SHP77 treated with DMSO at 0.1 percent for 48 hours (cell line): ENCODE measurements at places on chromosomes 13 and 19.

DNA sequence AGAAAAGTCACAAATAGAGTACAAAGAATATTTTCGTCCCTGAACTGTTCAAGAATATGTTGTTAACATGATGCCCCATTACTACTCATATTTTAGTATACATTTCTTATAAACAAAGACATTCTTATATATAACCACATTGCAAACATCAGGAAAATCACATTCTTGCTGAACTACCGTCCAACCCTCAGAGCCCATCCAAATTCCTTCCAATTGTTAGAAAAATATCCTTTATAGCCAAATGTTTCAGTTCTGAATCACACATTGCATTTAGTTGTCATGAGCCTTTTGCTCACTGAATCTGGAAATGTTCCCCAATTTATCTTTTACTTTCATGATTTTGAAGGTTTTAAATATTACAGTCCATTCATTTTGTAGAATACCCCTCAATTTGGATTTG is 467.8 kb upstream of the ARGLU1 start:
- no peak for DNase-seq

- DNase-seq, result no peak
These were observed 12.7 kb upstream of the GAS6 start for GRCh38 chr13:113876346-113877148.

DNA sequence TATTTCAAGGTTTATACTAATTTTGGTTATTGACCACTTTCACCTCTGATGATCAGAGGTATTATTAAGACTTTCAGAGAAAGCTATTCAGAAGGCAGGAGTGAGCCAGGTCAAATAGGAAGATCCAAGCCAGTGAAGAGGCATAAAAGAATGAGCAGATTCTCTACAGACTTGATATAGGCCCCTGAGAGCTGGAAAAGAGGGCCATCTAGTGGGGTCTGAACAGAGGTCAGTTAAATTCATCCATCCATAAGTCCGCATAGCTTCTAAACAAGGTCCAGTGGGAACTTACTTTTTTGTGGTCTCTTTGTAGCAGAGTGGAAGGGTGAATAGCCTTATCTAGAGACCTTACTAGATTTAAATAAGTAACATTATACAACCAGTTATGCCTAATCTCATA is 126.6 kb upstream of the UFM1 start:
- DNase-seq, result peak; percentile 64

DNA sequence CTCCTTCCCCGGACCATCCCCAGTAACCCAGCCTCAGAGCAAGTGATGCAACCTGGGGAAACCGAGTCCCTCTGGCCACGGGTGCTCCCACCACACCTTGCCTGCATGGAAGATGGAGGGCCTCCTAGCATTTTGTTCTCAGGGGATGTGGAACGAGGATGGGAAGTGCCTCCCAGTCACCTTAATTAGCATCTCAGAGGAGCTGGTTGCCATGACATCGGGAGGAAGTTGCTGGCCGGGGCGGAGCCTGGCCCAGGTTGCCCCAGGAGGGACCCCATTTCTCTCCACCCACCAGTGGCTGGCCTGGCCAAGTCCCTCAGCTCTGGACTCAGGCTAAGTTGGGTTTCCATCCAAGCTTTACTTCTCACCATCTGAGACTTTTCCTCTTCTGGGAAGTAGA is 24.1 kb upstream of the PTPRS start:
- DNase-seq, result no peak

GRCh38 chr13:27573265-27573664 is 47.1 kb downstream of the LNX2 start:
- DNase-seq, result no peak

DNA sequence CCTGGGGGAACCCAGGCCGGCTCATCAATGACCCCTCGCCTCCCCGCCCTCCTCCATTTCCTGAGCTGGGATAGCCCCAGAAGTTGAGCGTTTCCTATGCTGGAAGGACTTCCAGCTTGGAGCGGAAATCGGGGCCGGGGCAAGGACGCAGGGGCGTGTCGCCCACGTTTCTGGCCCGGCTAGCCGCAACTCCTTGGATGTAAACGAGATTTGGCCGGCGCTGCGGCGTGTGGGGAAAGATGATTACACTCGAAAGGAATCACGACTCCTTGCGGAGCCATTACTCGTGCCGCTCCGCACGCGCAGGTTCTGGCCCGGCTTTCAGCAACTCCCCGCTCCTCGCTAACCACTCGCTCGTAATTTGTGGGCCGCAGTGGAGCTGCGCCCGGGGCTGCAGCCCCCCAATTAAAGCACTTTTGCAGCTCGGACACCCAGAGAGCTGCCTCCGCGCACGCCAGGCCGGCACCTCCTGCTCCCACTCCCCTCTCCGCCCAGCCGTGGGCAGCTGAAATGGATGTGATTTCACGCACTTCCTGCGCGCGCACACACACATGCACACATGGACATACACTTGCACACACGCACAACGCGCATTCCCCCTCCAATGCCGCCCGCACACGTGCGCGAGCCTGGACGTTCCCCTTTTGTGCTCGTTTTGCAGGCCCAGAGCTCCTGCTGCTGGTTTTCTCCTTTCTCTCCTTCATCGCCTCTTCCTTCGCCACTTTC is 15.7 kb downstream of the ZIC5 start:
- no peak for DNase-seq

- DNase-seq, result no peak
These were observed 277.0 kb upstream of the PCDH20 start for GRCh38 chr13:61692691-61693090.

DNA sequence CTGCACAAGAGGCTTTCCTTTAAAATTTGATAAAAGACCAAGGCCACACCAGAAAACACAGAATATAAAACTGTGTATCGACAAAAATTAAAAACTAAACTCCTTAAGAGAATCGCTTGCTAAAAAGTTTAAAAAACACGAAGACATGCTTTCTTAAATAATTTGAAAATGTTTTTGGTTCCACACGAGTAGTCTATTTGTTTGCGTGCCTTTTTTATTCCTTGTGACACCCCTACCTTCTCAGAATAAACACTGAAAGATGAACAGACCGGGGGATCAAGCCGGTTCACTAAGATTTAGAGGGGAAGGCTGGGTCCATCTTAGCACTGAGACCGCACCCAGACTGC is 256.4 kb upstream of the STARD13 start:
- DNase-seq, result no peak

GRCh38 chr13:99040536-99041131 is 62.8 kb upstream of the DOCK9 start:
- no peak for DNase-seq

DNA sequence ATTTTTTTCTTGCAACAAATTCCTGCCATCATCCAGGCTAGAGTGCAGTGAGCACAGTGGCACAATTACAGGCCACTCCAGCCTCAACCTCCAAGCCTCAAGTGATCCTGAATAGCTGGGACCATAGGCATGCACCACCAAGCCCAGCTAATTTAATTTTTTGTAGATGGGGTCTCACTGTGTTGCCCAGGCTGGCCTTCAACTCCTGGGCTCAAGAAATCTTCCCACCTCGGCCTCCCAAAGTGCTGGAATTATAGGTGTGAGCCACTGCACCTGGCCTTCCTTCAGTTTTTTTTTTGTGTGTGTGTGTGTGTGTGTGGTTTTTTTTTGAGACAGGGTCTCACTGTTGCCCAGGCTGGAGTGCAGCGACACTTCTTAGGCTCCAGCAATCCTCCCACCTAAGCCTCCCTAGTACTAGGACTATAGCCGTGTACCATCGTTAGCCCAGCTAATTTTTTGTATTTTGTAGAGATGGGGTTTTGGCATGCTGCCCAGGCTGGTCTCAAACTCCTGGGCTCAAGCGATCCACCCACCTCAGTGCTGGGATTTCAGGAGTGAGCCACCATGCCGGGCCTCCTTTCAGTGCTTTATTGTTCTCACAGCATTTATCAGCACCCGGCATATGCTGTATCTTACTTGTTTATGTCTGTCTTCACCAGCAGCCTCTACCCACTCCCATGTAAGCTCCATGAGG is 5.9 kb upstream of the SRRM5 start:
- no peak for DNase-seq

DNA sequence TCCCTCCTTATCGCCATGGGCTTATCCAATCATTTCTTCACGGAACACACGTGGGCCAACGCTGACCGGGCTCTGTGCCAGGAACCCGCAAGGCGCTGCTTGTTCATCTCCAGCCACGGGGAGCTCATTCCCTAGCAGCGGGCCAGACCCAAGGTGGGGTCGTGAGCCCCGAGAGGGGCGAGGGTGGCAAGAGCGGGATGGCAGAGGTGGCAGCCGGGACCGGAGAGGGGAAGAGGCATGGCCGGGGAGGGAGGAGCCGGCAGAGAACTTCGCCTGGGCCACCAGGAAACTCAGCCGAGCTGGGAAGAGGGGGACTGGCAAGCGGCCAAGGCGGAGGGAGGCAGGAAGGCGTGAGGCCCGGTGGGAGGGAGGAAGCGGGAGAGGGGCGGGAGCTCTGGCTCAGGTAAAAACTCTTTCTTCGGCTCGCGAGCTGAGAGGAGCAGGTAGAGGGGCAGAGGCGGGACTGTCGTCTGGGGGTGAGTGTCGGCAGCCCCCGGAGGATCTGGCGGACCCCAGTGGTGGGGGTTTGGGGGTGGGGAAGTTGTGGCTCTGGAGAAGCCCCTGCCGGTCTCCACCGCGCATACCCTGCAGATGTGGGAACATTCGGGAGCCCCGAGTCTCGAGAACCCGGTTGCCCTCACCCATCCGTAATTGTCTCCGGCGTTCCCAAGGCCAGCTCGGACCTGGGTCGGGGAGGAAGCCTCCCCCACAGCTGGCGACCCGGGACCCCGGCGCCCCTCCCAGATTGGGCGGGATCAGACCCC is at the start of gene B3GNT3:
TSS of gene B3GNT3 (plus strand) at position 408 of the 764 bp plus-strand sequence. CDS start 12,670 bp downstream, outside the sequence.
- DNase-seq, result no peak

DNA sequence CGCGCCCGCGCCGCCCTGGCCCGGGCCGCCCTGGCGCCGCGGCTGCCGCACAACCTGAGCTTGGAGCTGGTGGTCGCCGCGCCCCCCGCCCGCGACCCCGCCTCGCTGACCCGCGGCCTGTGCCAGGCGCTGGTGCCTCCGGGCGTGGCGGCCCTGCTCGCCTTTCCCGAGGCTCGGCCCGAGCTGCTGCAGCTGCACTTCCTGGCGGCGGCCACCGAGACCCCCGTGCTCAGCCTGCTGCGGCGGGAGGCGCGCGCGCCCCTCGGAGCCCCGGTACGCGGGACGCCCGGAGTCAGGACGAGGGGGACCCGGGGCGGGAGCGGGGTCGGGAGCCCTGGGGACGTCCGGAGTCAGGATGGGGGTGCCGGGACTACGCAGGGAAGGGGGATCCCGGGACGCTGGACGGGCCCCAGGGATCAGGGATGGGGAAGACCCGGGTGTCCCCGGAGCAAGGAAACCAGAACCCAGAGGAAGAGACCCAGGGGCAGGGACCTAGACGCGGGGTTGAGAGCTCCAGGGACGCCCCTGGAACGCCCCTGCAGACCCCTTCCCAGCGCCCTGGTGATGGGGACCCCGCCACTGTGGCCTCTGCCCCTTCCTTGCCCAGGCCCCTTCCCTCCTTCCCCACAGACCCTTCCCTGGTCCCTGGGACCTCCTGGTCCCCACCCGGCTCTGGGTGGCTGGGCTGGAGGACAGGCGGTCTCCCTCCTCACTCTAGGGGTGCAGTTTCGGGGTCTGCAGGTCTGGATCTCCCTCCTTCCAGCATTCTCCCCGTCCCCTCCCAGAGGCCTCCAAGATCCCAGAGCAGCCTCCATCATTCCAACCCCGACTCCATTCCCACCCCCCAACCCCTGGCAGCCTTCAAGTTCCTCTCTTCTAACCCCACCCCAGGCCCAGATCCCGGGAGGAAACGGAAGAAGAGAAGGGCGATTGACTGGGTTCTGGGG is 645 bp downstream of the GRIN3B start:
- no peak for DNase-seq

- DNase-seq, result no peak
These were observed 29.4 kb downstream of the CCNE1 start for GRCh38 chr19:29841209-29841558.

GRCh38 chr13:73060251-73061160 is 1.7 kb downstream of the KLF5 start:
- no peak for DNase-seq

DNA sequence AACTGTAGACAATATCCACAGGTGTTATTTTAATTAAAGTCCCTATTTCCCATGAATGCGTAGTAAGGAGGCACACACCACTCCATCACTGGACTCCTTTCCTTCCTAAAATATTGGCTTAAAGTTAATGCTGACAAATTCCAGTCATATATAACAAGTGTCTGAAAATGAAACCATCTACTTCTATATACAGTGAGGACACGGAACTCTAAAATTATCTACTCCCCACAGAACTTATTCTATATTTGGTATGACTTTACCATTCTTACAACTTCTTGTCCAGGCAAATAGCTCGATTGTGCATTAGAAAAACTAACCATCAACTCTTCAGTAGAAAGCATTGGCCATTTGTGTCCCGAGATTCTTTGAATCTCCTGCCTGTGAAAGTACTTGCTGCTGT is 1560.2 kb downstream of the EFNB2 start:
- no peak for DNase-seq

- peak; percentile 37 for DNase-seq
These were observed 42.5 kb upstream of the SCEL start for GRCh38 chr13:77492982-77493381.
